ENCODE measurements at places on chromosomes 1 and 21.

- H3K27ac ChIP-seq, result no peak overlapping the region
- H3K27me3 ChIP-seq, result no peaks in the 10 kb centered on the region
- peaks cover 49% of the 10 kb centered on the region for H3K4me1 ChIP-seq
- DNase-seq, result no peak
- H3K4me3 ChIP-seq, result no peak overlapping the region
- peaks cover 50% of the 10 kb centered on the region for H3K36me3 ChIP-seq
Observed at GRCh38 chr1:21317035-21317689, 26.9 kb upstream of the ECE1 start.

GRCh38 chr1:164605254-164606091 lies 46.5 kb downstream of the PBX1 start:
- H3K27ac ChIP-seq, result no peak overlapping the region
- H3K27me3 ChIP-seq, result peaks cover 4% of the 10 kb centered on the region
- no peaks in the 10 kb centered on the region for H3K36me3 ChIP-seq
- no peaks in the 10 kb centered on the region for H3K4me1 ChIP-seq
- no peak for DNase-seq

DNA sequence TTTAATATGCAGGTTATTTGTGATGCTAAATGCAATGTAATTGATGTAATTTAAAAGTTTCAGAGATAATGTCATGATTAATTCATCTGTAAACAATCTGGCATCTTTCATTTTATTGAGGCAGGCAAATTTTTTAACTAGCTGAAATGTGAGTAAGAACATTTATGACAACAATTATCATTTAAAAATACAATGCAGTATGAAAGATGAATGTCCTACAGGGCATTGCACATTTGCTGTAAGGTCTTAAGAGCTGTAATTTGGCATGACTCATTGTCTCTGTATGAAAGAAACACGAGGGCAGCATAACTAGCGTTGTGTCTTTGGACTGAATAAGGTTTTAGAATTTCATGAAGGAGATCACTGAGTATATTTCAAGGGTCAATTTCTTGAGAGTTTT lies 642.8 kb downstream of the PLA2G4A start:
- H3K27ac ChIP-seq, result no peak overlapping the region
- no peak overlapping the region for H3K4me3 ChIP-seq
- H3K36me3 ChIP-seq, result no peaks in the 10 kb centered on the region
- DNase-seq, result no peak

GRCh38 chr21:38468989-38469388 lies 29.3 kb downstream of the ERG start:
- peaks cover 2% of the 10 kb centered on the region for H3K4me1 ChIP-seq
- H3K36me3 ChIP-seq, result no peaks in the 10 kb centered on the region
- no peak overlapping the region for H3K4me3 ChIP-seq
- no peak overlapping the region for H3K27ac ChIP-seq
- H3K27me3 ChIP-seq, result peaks cover 10% of the 10 kb centered on the region

GRCh38 chr1:228150120-228150460 lies 360 bp downstream of the GJC2 start:
- no peaks in the 10 kb centered on the region for H3K4me1 ChIP-seq
- DNase-seq, result peak; percentile 12
- H3K27me3 ChIP-seq, result no peaks in the 10 kb centered on the region
- H3K4me3 ChIP-seq, result no peak overlapping the region
- H3K36me3 ChIP-seq, result peaks cover 21% of the 10 kb centered on the region

GRCh38 chr1:12711536-12711935 lies 4.4 kb upstream of the AADACL3 start:
- no peak overlapping the region for H3K27ac ChIP-seq
- H3K4me3 ChIP-seq, result no peak overlapping the region
- H3K4me1 ChIP-seq, result no peaks in the 10 kb centered on the region
- peaks cover 16% of the 10 kb centered on the region for H3K27me3 ChIP-seq
- no peaks in the 10 kb centered on the region for H3K36me3 ChIP-seq
- DNase-seq, result no peak

DNA sequence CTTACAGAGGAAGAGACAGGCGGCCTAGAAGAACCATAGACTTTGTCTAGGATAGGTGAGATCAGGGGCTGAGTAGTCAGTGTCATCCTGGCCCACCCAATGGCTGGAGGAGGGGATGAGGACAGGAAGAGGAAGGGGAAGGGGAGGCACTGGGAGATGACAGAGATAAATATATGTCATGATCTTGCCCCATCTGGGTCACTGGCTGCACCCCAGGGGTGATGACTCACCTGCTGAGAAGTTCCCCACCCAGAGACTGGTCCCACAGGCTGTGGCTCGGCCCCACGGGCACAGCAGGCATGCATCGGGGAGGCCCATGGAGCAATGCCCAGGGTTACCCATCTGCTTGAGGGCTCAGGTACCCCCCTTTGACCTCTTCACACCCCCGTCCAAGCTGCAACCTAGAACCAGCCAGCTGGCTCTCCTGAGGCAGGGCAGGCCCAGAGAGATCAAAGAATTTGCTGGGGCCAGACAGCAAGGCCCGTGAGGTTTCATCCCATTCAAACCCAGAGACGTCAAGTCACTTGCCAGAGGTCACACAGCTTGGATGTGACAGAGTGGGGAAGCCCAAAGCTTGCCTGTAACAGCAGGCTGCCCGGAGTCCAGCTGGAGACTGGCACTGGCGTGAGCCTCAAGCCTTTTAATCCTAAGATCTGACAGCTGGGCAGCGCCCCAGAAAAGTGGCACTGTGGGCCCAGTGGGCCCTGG lies 34.7 kb upstream of the CASZ1 start:
- no peak overlapping the region for H3K27ac ChIP-seq
- no peak overlapping the region for H3K4me3 ChIP-seq
- peaks cover under 1% of the 10 kb centered on the region for H3K4me1 ChIP-seq
- no peaks in the 10 kb centered on the region for H3K36me3 ChIP-seq
- H3K27me3 ChIP-seq, result peaks cover 25% of the 10 kb centered on the region

DNA sequence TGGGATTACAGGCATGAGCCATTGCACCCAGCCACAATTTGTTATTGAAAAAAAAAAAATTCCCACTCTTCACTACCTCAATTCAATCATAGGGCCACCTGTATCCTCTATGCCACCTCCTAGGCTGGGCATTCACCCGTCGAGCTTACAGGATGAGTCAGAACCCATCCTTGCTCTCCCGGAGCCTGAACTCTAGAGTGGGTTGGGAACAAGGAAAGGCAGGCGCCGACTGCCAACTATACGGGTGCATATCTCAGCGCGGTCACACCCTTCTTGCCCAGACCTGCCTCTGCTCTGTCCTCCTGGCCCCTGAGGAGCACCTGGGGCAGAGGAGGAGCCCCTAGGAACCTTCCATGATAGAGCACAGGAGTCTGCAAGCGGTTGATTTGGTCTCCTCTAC lies 21.4 kb upstream of the LBR start:
- peaks cover 21% of the 10 kb centered on the region for H3K4me1 ChIP-seq
- H3K27me3 ChIP-seq, result no peaks in the 10 kb centered on the region
- no peak overlapping the region for H3K27ac ChIP-seq
- no peaks in the 10 kb centered on the region for H3K36me3 ChIP-seq
- DNase-seq, result no peak

- peaks cover 2% of the 10 kb centered on the region for H3K4me1 ChIP-seq
- no peak overlapping the region for H3K27ac ChIP-seq
- no peaks in the 10 kb centered on the region for H3K36me3 ChIP-seq
- H3K27me3 ChIP-seq, result peaks cover 19% of the 10 kb centered on the region
- H3K4me3 ChIP-seq, result no peak overlapping the region
Observed at GRCh38 chr1:59972216-59972927, 45.8 kb upstream of the CYP2J2 start.

DNA sequence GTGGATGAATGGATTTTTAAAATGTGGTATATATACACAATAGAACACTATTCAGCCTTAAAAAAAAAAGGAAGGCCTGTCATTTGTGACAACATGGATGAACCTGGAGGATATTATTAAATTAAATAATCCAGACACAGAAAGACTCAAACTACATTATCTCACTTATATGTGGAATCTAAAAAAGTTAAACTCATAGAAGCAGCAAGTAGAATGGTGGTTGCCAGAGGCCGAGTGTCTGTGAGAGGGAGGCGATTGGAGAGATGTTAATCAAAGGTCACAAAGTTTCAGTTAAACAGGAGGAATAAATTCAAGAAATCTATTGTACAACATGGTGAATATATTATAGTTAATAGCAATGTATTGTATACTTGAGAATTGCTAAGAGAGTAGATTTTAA lies 39.7 kb downstream of the ZC3H11B start:
- no peak overlapping the region for H3K27ac ChIP-seq
- DNase-seq, result no peak
- no peaks in the 10 kb centered on the region for H3K4me1 ChIP-seq
- H3K36me3 ChIP-seq, result no peaks in the 10 kb centered on the region

GRCh38 chr21:35309316-35309715 lies 260.2 kb upstream of the RUNX1 start:
- no peaks in the 10 kb centered on the region for H3K36me3 ChIP-seq
- H3K4me3 ChIP-seq, result no peak overlapping the region
- DNase-seq, result no peak
- H3K27me3 ChIP-seq, result peaks cover 2% of the 10 kb centered on the region
- peaks cover 2% of the 10 kb centered on the region for H3K4me1 ChIP-seq
- no peak overlapping the region for H3K27ac ChIP-seq

GRCh38 chr1:37157634-37158033 lies 123.3 kb upstream of the GRIK3 start:
- H3K27me3 ChIP-seq, result peaks cover 10% of the 10 kb centered on the region
- no peaks in the 10 kb centered on the region for H3K36me3 ChIP-seq
- H3K4me3 ChIP-seq, result no peak overlapping the region
- DNase-seq, result no peak
- no peaks in the 10 kb centered on the region for H3K4me1 ChIP-seq
- no peak overlapping the region for H3K27ac ChIP-seq

DNA sequence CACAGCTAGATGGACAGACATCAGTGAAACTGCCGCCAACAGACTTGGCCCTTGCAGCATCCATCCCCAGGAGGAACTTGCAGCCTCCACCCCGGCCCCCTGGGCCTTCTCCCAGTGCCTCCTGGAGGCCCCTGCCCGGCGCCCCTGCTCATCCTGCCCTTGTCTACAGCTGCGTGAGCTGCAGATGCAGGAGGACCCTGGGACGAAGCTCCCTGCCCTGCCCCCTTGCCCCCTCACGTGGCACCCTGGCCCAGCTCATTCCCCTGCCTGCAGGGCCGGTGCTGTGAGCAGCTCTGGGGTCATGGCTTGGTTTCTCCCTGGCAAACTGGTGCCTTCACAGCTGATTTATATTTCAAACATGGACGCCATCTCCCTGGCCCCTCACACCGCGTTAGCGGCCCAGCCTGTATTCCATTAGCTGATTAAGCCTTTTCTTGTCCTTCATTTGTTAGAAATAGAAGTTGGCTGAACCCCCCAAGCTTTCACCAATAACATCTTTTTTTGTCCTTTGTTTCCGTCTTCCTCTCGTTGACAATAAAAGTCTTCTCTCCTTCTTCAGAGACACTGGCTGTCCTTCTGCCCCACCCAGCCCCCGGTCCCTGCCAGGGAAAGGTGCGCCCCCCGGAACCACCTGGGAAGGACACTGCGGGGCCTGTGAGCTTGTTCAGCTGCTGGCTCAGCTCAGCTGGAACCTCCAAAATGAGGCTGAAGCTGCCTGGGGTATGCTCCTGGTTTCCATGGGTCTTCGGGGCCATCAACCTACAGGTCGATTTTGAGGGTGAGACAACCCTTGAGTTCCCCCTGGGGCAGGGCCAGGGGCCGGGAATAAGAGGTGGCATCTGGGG lies 34.0 kb upstream of the SLC19A1 start:
- no peak for DNase-seq
- no peak overlapping the region for H3K27ac ChIP-seq
- no peaks in the 10 kb centered on the region for H3K4me1 ChIP-seq
- H3K4me3 ChIP-seq, result no peak overlapping the region

- H3K36me3 ChIP-seq, result peaks cover 65% of the 10 kb centered on the region
- H3K27ac ChIP-seq, result no peak overlapping the region
- no peaks in the 10 kb centered on the region for H3K27me3 ChIP-seq
- no peak overlapping the region for H3K4me3 ChIP-seq
- H3K4me1 ChIP-seq, result no peaks in the 10 kb centered on the region
Observed at GRCh38 chr1:185144233-185144632, 12.5 kb downstream of the TRMT1L start.

DNA sequence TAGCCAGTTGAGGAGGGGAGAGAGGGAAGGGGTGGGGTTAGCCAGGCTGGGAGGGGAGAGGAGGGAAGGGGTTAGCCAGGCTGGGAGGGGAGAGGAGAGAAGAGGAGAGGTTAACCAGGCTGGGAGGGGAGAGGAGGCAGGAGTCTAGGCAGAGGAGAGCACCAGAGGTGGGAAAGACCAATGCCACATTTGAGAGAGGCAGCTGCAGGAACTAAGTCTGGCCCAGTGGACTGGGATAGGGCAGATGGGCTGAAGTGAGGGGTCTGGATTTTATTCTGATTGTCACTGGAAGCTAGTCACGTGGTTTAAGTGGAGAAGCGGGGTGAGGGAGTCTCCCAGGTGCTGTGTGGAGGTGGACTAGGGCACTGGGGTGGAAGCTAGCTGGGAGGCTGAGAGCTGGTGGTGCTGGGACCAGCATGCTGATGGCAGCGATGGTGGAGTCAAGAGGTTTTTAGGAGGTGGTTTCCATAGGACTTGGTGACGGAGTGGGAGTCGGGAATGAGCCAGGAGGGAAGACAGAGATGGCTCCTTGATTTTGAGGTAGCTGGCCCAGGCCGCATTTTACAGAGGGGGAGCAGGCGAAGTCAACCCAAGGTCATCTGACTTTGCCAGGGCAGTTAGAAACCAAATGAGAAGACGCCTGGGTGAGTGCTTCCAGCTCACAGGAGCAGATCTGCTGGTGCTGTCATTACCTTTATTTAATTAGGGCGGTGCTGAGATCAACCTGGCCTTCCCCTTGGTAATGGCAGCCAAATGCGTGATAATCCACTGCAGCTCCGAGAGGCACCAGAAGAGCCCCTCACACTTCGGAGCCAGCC lies 42.8 kb downstream of the DISP3 start:
- no peaks in the 10 kb centered on the region for H3K27me3 ChIP-seq
- peak; percentile 9 for DNase-seq
- no peaks in the 10 kb centered on the region for H3K36me3 ChIP-seq
- H3K4me3 ChIP-seq, result no peak overlapping the region
- H3K4me1 ChIP-seq, result no peaks in the 10 kb centered on the region
- no peak overlapping the region for H3K27ac ChIP-seq

GRCh38 chr1:22420455-22421053 lies 31.1 kb upstream of the ZBTB40 start:
- H3K4me3 ChIP-seq, result no peak overlapping the region
- DNase-seq, result peak; percentile 27
- peaks cover 5% of the 10 kb centered on the region for H3K4me1 ChIP-seq
- peaks cover 41% of the 10 kb centered on the region for H3K27me3 ChIP-seq

DNA sequence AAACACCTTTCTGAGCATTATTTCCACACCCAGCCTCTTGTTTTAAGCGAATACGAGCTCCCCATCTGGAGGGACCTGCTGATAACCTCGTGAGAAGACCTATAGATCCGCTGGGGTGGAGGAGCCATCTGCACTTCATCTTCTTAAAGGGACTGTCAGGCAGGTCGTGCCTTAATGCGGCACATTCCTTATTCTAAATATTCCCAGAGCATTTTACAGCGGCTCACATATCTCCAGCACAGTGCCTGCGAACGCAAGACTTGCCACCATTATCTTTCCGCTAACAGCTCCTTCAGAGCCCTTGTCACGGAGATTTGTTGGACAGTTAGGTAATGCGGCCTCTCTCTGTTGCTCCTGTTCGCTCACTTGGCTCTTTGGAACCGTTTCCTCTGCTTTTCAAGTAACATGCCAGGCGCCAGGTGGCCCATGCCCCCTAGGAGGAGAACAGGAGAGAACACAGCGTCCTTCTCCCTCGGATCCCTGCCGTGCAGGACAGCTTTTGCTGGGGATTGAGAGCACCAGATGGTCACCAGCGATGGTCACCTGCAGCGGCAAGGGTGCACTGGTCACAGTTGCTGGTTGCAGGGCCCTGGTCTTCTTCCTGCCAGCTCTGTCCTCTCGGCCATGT lies 162.4 kb downstream of the PGBD5 start:
- no peak for DNase-seq
- peaks cover 85% of the 10 kb centered on the region for H3K36me3 ChIP-seq
- no peaks in the 10 kb centered on the region for H3K27me3 ChIP-seq
- H3K4me1 ChIP-seq, result peaks cover 29% of the 10 kb centered on the region
- H3K27ac ChIP-seq, result no peak overlapping the region

Data from activated B cell treated with CpG ODN at 0.5 μM for 24 hours (primary cell).